ENCODE measurements at places on chromosomes 1 and 21.

GRCh38 chr1:115347282-115347681, 9.2 kb upstream of the NGF start:
- no peaks in the 10 kb centered on the region for H3K4me1 ChIP-seq
- no peak overlapping the region for H3K27ac ChIP-seq
- peaks cover 5% of the 10 kb centered on the region for H3K27me3 ChIP-seq
- no peak overlapping the region for H3K4me3 ChIP-seq

DNA sequence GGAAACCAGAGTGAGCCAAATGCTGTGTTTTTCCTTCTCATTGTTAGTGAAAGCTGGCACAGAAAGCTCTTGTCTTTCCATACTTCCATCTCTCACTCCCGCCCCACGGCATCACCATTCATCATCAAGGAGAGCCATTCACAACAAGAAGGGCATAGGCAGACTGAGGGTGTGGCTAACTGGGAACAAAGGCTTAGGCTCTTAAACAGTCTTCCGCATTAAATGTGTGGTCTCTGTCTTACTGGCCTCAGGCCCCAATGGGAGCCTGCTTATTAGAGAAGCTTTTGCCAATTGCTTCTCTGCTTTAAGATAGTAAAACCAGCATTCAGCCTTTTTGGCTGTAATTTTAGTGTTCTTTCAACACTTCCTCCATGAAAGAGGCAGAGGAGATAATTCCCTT, 51.4 kb downstream of the TNFSF18 start:
- no peak overlapping the region for H3K4me3 ChIP-seq
- H3K27ac ChIP-seq, result no peak overlapping the region
- no peaks in the 10 kb centered on the region for H3K36me3 ChIP-seq
- no peaks in the 10 kb centered on the region for H3K27me3 ChIP-seq
- H3K4me1 ChIP-seq, result no peaks in the 10 kb centered on the region

- H3K27ac ChIP-seq, result no peak overlapping the region
- no peaks in the 10 kb centered on the region for H3K4me1 ChIP-seq
- no peak overlapping the region for H3K4me3 ChIP-seq
- H3K36me3 ChIP-seq, result no peaks in the 10 kb centered on the region
Observed at GRCh38 chr1:53516181-53516580, 57.0 kb downstream of the DMRTB1 start.

- H3K27me3 ChIP-seq, result no peaks in the 10 kb centered on the region
- no peaks in the 10 kb centered on the region for H3K36me3 ChIP-seq
- DNase-seq, result no peak
- no peak overlapping the region for H3K4me3 ChIP-seq
- peaks cover 50% of the 10 kb centered on the region for H3K4me1 ChIP-seq
Observed at GRCh38 chr1:116508984-116509980, 61.5 kb downstream of the CD58 start.

- no peaks in the 10 kb centered on the region for H3K36me3 ChIP-seq
- no peak overlapping the region for H3K4me3 ChIP-seq
- H3K27ac ChIP-seq, result no peak overlapping the region
- DNase-seq, result no peak
- H3K27me3 ChIP-seq, result no peaks in the 10 kb centered on the region
Observed at GRCh38 chr1:93977598-93977945, 68.3 kb upstream of the GCLM start.

DNA sequence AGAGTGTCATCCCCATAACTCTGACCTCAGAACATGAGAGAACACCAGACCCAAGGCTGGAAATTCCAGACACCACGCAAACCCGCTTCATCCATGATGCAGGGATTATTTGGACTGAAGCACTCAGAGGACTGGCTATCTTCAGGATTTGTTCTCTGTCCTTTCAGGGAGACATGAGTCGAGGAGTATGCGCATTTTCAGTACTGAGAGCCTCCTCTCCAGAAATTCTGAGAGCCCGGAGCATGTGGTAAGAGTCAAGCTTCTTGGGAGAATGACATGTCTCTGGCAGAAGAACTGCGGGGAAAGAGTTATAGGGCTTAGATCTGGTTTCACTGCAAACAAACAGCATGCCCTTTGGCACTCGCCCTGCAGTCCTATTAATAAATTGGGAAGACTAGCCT, 6.9 kb downstream of the LAX1 start:
- H3K27me3 ChIP-seq, result no peaks in the 10 kb centered on the region
- peaks cover 9% of the 10 kb centered on the region for H3K4me1 ChIP-seq
- H3K4me3 ChIP-seq, result no peak overlapping the region
- DNase-seq, result no peak
- peaks cover 28% of the 10 kb centered on the region for H3K36me3 ChIP-seq

GRCh38 chr1:215267495-215267894, 185.0 kb downstream of the KCNK2 start:
- H3K27me3 ChIP-seq, result no peaks in the 10 kb centered on the region
- H3K27ac ChIP-seq, result no peak overlapping the region
- H3K36me3 ChIP-seq, result no peaks in the 10 kb centered on the region
- no peaks in the 10 kb centered on the region for H3K4me1 ChIP-seq

GRCh38 chr21:43664358-43664757, 5.0 kb downstream of the RRP1B start:
- no peak overlapping the region for H3K4me3 ChIP-seq
- no peaks in the 10 kb centered on the region for H3K27me3 ChIP-seq
- H3K4me1 ChIP-seq, result peaks cover 25% of the 10 kb centered on the region
- H3K36me3 ChIP-seq, result peaks cover 57% of the 10 kb centered on the region
- DNase-seq, result no peak

- no peaks in the 10 kb centered on the region for H3K4me1 ChIP-seq
- no peaks in the 10 kb centered on the region for H3K36me3 ChIP-seq
- H3K27ac ChIP-seq, result no peak overlapping the region
- DNase-seq, result no peak
- no peaks in the 10 kb centered on the region for H3K27me3 ChIP-seq
- H3K4me3 ChIP-seq, result no peak overlapping the region
Observed at GRCh38 chr1:61241973-61242381, 159.6 kb downstream of the NFIA start.

DNA sequence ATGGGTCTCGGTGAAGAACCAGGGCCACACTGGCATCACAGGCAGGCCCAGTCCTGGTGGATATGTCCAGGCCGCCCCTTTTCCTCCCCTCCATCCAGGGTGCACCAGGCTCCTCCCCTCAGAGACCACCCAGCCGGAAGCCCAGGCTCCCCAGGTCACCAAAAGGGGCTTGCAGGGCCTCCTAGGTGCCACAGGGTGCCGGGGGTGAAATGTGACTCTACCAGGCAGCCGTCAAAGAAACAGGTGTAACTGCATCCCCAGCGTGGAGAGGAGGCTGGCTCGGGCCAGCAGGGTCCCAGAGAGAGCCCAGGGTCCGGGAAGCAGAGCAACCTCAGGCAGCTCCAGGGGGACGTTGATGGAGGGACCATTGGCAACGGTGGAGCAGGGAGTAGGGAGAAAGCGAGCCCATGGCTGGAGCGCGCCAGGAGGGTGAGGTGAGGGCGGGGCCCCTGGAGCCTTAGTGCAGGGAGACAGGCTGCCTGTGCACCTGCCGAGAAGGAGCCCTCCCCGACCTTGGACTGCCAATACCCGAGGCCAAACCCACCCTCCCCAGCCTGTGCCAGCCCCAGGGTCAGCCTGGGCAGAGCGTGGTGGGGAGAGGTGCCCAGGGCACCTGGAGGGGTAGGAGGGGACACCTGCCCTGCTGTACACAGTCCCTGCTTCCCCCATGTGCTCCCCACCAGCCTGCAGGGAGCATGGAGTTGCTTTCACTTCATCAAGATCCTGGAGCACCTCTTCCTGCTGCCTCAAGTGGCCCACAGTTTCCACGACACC, 48.3 kb upstream of the POFUT2 start:
- H3K4me1 ChIP-seq, result no peaks in the 10 kb centered on the region
- H3K4me3 ChIP-seq, result no peak overlapping the region
- no peak overlapping the region for H3K27ac ChIP-seq

DNA sequence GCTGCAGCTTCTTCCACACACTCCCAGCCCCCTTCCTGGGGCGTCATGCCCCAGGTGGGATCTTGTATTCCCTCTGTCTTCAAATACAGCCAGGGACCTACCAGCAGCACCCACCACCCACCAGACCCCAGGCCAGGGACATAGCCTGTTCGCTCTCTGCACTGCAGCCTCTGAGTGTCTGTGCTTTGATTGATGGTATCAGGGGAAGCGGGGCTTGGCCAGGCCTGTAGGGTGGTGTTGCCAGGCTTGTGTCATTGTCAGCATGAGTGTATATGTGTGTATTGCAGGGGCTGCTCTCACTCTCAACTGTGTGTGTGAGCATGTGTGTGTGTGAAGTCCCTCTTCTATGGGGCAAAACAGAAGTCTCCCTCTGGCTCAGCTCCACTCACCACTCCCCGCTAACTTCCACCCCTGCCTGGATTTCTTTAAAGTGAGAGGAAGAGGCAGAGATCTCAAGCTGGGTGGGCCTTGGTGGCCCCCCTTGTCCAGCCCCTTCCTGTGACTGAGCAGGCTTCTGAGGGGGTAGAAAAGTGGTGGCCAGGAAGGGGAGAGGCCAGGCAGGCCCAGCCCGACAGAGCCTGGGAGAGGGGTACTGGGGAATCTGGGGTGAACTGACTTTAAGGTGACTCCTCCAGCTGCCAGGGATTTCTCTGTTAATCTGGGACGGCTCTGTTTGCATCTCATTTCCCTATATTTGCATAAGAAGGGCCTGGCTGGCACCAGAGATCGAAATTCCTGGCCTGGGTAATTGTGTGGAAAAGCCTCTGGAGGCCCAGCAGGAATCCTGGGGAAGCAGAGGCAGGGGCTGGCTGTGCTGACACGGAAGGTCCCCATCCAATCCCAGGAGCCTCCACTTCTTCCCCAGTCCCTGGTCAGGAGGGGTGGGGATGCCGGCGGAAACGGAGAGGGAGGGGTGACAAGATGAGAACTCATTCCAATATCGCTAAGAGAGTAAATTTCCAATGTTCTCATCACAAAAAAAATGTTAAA, 18.6 kb upstream of the ADGRB2 start:
- no peak for DNase-seq
- H3K36me3 ChIP-seq, result no peaks in the 10 kb centered on the region
- no peak overlapping the region for H3K27ac ChIP-seq
- 0 out of 2 replicates have a peak, but pooled peaks cover under 1% of the 10 kb centered on the region for H3K4me1 ChIP-seq
- no peak overlapping the region for H3K4me3 ChIP-seq

DNA sequence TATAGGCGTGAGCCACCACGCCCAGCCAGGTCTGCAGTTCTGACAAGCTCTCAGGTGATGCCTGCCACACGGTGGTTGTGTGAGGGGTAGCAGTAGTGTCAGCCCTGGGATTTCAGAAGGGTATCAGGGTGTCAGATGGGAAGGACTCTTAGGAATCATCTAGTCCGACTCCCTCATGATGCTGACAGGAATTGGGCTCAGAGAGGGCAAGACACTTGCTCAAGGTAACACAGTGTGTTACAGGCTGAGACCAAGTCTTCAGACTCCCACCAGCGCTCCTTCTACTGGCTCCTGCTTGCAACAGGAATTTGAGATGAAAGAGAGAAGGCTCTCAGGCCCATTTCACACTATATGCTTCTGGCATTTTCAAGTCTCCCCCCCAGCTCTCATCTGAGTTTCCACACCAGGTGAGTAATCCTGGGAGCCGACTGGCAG, 6.9 kb downstream of the HTR1D start:
- no peak overlapping the region for H3K27ac ChIP-seq
- no peaks in the 10 kb centered on the region for H3K36me3 ChIP-seq
- no peak for DNase-seq
- peaks cover 18% of the 10 kb centered on the region for H3K27me3 ChIP-seq
- no peaks in the 10 kb centered on the region for H3K4me1 ChIP-seq
- H3K4me3 ChIP-seq, result no peak overlapping the region

GRCh38 chr1:6614019-6614928, 743 bp downstream of the PHF13 start:
- peak; percentile 74 for DNase-seq
- H3K27ac ChIP-seq, result peak overlapping the region; percentile 68
- H3K27me3 ChIP-seq, result no peaks in the 10 kb centered on the region
- H3K36me3 ChIP-seq, result peaks cover 27% of the 10 kb centered on the region
- peaks cover 28% of the 10 kb centered on the region for H3K4me1 ChIP-seq
- H3K4me3 ChIP-seq, result peak overlapping the region; percentile 88

DNA sequence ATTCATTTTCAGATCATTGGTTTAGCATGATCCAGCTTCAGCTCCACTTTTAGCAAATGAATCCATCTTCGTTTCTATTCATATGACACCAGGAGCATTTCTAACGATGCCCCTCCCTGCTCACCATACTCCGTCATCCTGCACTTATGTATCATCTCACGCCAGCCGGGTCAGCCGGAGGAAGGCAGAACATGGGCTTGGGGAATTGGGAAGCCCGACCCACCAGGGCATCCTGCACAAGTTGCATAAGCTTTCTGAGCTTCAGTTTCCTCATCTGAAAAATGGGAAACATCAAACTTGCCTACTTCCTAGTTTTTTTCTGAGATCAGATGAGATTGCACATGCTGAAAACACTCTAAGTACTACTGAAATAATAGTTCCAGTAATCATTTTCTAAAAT, 194.7 kb downstream of the AK5 start:
- H3K4me3 ChIP-seq, result no peak overlapping the region
- H3K36me3 ChIP-seq, result no peaks in the 10 kb centered on the region
- DNase-seq, result no peak
- H3K27me3 ChIP-seq, result peaks cover 5% of the 10 kb centered on the region
- no peaks in the 10 kb centered on the region for H3K4me1 ChIP-seq

DNA sequence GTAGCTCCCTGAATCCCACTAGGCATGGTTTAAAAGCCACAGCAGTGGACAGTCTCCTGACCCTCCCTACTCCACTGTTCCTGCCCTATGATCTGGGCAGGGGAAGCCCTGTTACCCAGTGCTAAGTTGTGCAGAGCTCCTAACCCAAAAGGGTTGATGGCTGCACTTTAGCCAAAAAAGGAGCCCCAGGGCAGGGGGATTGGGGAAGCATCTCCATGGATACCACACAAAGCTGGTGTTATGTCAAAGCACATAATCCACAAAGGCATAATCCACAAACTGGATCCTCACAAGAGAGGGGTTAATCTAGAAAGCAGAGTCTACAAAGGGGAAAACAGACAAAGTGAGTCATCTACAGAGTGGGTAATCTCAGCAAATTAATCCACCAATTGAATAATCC, 5.7 kb downstream of the RSPO1 start:
- no peaks in the 10 kb centered on the region for H3K4me1 ChIP-seq
- H3K4me3 ChIP-seq, result no peak overlapping the region
- DNase-seq, result no peak
- H3K36me3 ChIP-seq, result no peaks in the 10 kb centered on the region

DNA sequence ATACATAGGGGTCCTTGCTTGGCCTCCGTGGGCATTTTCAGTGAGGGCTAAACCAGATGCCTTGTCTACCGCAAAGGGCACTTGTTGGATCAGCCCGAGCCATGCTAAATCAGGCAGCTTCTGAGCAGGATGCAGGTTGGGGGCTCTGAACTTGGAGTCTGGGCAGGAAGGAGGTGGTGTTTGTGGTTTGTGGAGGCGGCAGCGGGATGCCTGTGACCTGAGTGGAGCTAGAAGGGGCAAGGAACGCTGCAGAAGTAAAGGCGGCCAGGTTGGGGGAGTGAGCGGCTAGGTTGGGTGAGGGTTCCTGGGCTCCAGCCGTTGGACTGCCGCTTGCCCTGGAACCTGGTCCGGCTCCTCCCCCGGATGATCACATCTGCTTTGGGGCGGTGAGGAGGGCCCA, 183.9 kb downstream of the CAMTA1 start:
- H3K27me3 ChIP-seq, result peaks cover 18% of the 10 kb centered on the region
- peaks cover 30% of the 10 kb centered on the region for H3K4me1 ChIP-seq

DNA sequence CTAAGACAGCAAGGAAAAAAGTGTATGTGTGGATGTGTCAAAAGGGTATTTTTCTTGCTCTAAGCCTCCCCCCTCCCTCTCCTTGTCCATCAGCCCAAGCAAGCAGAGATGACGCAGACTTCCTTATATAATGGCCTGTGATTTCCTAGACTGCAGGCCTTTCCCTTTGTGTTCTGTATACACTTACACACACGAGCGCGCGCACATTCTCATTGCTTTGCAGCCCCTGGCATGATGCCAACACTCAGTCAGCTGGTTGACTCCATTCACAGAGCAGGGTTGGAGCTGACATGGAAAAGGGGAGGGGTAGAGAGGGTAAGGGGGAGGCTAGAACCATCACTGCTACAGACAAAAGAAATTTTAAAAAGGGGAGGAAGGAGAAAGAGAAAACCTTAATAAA, 41.8 kb downstream of the GATAD2B start:
- H3K36me3 ChIP-seq, result peaks cover 10% of the 10 kb centered on the region
- no peaks in the 10 kb centered on the region for H3K4me1 ChIP-seq
- H3K27me3 ChIP-seq, result no peaks in the 10 kb centered on the region
- H3K4me3 ChIP-seq, result no peak overlapping the region
- DNase-seq, result peak; percentile 19
